ENCODE measurements at places on chromosomes 7 and 10.

- DNase-seq, result no peak
These were observed 1601.9 kb downstream of the REEP3 start for GRCh38 chr10:65123120-65123519.

GRCh38 chr10:114487815-114488536, 83.7 kb upstream of the AFAP1L2 start:
- DNase-seq, result no peak

DNA sequence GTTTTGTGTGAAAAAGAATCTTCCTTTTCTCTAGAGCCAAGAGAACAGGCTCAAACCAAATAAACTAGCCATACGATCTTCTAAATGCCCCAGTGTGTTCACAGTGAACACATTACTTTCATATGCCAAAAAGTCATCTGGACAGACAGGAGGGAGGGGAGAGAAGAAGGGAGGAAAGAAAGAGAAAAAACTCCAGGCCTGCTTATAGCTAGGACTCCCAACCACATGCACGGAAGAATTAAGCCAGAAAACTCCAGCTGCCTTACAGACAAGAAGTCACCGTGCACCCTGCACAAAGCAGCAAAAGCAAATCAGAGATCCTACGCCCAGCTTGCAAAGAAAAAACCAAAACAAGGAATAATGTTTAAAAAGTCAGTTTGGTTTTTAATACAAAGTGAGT, 34.3 kb downstream of the SNX8 start:
- DNase-seq, result no peak

GRCh38 chr7:135428879-135429278, 81.0 kb downstream of the CNOT4 start:
- DNase-seq, result no peak

DNA sequence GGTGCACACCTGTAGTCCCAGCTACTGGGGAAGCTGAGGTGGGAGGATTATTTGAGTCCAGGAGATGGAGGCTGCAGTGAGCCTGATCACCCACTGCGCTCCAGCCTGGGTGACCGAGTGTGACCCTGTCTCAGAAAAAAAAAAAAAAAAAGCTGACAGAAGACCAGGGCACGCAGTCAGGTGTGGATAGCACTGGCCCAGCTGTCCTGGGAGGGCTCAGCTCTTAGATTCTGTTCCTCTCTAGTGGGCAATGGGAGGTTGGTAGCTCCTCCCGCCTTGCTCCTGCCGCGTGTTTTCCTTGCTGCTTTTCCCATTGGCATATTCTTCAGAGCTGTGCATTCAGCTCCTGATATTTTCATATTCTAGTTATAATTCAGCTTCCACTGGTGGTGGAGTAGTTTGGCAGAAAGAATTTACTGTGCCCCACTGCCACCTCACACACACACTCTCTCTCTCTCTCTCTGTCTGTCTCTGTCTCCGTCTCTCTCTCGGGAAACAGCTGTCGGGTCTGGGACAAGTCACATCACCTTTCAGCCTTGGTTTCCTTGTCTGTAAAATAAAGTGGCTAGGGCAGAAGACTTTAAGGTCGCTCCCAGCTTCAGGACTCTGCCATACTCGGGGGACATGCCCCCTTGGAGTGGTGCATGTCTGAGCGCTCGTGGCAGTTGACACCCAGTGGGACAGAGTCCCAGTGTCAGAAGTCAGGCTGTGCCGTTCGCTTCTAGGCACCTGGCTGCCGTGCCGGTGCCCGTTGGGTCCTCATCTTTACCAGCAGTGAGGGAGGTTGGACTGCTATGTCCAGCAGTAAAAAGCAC, 25.9 kb upstream of the ANKRD2 start:
- no peak for DNase-seq

GRCh38 chr10:95350219-95350829, 59.5 kb upstream of the PDLIM1 start:
- DNase-seq, result no peak

DNA sequence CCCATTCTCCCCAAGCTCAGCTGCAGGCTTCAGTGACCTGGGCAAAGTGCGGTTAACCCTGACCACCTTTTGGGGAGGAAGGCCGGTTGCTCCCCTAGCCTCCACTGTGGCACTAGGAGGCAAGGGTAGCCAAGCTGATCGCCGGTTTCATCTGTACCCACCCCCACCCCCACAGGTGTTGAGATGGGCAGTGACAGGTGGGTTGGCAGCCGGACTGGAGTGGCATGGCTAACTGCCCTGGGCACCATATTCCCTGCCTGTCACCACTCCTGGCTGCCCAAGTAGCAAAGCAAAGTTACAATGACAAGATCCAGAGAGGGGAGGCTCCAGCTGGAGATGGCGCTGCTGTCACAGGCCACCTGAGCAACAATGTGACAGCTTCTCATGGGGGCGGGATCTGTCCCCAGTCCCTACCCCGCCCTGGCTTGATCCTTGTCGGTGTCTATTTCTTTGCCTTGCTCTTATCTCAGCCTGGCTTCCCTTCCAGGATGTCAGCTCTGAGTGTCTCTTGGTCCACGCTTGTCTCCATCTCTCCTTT, 27.0 kb upstream of the BMS1 start:
- no peak for DNase-seq

- DNase-seq, result no peak
These were observed 384.9 kb downstream of the THSD7A start for GRCh38 chr7:11447106-11447505.

- DNase-seq, result no peak
These were observed 15.5 kb upstream of the CPXM2 start for GRCh38 chr10:123906884-123907652.

DNA sequence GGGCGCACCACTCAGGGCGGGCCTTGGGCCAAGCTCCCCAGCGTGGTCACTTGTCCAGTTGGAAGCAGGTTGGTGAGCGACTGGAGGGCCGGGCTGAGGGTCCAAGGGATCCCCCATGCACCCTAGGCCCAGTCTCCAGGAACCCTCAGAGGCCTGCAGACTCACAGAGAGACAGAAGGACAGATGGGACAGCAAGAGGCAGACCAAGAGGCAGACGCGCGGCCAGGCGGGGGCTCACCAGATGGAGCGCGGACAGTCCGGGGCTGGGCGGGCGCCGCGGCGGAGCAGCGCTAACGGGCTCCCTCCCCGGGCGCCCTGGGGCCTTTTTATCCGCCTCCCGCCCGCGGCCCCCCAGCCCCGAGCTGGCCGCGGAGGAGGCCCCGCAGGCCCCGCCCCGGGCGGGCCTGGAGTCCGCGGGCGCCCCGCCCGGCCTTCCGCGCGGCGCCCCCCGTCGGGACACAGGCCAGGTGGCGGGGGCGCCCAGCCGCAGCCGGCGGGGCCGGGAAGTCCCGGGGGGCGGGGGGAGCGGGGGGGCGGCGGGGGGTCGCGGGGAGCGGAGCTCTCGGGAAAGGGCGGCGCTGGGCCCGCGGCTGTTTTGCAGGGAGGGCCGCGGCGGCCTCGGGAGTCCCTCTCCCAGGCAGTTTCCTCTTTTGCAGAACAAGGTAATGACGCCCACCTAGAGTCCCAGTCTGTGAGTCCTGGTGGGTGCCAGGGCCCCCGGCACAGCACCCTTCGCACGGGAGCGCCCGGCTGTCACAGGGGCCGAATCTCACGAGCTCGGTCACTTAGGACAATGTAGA, at the start of gene LOXL4:
TSS of gene LOXL4 (minus strand) at position 301 of the 800 bp plus-strand sequence. CDS start 5,175 bp downstream, outside the sequence.
- no peak for DNase-seq

DNA sequence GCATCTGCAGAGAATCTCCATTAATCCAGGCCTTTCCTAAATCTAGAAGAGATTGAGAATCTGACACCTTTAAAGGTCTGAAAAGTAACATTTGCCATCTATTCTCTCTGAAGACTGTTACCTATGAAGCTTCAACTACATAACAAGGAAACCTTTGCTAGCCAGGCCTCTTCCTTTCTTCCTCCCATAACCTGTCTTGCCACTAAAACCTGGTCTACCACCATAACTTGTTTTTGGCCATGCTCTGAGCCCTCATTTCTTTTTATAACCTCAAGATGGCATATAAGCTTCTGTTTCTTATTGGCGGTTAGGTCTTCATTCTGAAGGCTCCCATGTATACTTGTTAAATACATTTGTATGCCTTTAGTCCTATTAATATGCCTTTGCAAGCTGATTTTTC, 348.4 kb upstream of the MEOX2 start:
- no peak for DNase-seq

- no peak for DNase-seq
These were observed 70.8 kb downstream of the LRRC17 start for GRCh38 chr7:102983602-102984001.

- DNase-seq, result no peak
These were observed 42.6 kb upstream of the GSAP start for GRCh38 chr7:77458786-77459185.

GRCh38 chr7:139370301-139370942, 10.7 kb downstream of the LUC7L2 start:
- no peak for DNase-seq

- no peak for DNase-seq
These were observed 58.8 kb downstream of the LANCL2 start for GRCh38 chr7:55423891-55424290.

DNA sequence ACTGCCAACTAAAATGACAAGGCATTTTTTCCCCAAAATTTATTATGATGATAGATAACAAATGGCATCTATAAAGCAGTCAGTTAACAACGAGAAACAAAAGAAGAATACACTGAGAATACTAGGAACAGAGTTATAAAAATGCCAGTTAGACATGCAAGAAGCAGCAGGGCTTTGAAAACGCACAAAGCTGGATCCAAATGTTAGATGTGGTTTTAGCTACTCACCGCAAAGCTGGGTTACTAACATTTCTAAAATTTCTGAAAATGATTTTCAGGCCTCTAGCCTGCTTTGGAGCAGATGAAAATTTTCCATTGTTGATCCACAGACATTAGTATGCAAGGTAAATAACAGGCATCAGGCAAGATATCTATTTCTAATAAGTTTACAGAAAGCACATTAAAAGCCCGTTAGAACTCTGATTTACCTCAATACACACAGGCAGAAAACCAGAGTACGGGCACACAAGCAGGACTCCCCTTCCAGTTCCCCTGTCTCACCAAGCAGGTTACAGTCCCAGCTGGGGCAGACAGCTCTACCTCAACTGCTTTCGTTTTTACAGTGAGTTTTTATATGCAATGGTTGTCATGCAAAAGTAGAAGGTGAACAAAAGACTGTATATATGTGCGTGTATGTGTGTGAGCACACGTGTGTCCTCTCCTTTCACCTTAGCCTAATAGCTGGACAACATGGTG, 37.9 kb downstream of the GLI3 start:
- DNase-seq, result no peak

DNA sequence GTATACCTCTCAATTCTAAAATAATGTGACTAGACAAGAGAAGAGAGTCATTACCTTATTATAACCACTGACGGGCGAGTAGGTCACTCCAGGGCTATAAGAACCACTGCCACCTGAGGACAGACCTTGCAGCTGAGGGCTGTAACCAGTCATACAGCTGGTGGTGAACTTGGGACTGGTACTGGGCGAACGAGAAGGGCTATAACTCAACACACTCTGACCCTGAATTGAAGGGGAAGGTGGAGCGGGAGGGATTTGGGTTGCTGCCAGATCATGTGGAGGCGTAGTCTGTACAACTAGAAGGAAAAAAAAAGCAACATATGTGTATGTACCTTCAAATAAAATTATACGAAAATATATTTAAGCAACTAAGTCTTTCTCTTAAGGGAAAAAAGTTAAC, 3.4 kb downstream of the TMEM209 start:
- no peak for DNase-seq

DNA sequence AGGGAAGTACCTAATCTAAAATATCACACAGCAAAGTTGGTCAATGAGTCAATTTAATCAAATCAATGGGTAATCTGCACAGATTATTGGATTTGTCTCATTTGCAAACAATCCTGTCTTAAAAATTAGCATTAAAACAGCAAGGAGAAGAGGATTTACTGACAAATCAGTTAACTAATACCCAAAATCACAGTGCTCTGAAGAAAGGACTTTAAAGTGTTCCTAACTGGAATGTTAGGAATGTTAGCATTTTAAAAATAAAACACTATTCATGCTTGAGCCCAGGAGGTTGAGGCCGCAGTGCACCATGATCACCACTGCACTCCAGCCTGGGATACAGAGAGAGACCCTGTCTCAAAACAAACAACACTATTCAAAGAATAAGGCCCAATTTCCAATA, 83.1 kb downstream of the CHCHD3 start:
- DNase-seq, result no peak

GRCh38 chr7:147796581-147796980, 794.0 kb upstream of the C7orf33 start:
- DNase-seq, result no peak

DNA sequence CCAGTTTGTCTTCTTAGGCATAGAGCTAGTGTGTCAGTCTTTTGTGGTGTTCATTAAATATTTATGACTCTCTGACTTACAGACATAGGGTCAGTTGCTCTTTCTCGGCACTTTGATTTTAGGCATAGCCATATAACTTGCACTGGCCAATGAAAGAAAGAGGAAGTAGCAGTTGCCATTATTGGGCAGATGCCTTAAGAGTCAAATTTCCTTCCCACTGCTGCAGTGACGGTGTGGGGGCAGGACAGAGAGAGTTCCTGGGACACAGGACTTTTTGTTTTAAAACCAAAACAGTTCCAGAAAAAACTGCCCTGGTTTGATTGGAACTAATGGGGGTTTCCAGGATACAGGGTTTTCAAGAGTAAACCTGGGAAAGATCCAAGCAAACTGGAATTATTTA, 60.2 kb upstream of the PHF14 start:
- no peak for DNase-seq

DNA sequence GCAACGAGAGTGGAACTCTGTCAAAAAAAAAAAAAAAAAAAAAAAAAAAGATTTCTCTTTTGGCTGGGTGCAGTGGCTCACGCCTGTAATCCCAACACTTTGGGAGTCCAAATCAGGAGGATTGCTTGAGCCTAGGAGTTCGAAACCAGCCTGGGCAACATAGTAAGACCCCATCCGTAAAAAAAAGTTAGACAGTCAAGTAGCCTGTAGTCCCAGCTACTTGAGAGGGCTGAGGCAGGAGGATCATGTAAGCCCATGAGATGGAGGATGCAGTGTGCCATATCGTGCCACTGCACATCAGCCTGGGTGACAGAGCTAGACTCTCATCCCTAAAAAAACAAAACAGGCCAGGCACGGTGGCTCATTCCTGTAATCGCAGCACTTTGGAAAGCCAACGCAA, 25.2 kb downstream of the PDLIM1 start:
- no peak for DNase-seq

DNA sequence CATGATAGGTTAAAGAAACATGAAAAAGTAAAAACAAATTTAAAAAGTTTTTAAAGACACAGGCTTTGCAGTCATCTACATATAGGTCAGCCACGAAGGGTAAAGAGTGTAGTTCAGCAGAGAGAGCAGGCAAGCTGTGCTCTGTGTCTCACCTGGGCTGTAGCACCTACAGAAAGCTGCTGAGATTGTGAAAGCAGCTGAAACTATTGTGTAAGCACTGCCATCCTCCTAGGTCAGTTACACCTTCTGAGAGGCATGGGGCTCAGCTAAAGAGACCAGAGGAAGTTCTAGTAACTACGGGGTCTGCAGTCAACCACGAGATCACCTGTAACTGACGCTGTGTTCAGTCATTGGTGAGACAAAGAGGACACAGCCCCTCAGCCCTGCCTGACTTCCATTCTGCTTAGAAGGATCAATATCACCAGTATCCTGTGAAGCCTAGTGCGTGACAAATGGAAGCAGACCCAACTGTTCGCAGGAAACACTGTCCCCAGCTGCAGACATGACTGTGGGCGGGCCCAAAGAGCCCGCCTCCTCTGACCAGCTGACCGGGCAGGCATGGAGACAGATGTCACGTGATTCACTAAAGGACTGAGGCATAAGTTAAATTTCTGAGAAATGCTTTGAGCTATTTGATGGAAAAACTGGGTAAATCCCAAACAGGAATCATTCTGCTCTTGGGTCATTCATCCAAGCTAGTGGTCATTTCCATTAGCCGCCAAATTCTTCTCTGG, 87.9 kb downstream of the EBF3 start:
- DNase-seq, result no peak

- no peak for DNase-seq
These were observed 111.1 kb upstream of the SH2B2 start for GRCh38 chr7:102175423-102176170.
